Cerebellum (tissue), 4 donors: ENCODE measurements at places on chromosomes 3 and 15. TPM values are rescaled to one million over a fixed set of nuclear protein-coding genes. Genes with fewer than 3 reads are reported as not detected.

GRCh38 chr3:178518660-178519396 is 17.4 kb upstream of the KCNMB2 start:
- DNase-seq: no peak

- no peak for DNase-seq
Observed at GRCh38 chr3:79551997-79552396, 215.8 kb downstream of the ROBO1 start.

DNA sequence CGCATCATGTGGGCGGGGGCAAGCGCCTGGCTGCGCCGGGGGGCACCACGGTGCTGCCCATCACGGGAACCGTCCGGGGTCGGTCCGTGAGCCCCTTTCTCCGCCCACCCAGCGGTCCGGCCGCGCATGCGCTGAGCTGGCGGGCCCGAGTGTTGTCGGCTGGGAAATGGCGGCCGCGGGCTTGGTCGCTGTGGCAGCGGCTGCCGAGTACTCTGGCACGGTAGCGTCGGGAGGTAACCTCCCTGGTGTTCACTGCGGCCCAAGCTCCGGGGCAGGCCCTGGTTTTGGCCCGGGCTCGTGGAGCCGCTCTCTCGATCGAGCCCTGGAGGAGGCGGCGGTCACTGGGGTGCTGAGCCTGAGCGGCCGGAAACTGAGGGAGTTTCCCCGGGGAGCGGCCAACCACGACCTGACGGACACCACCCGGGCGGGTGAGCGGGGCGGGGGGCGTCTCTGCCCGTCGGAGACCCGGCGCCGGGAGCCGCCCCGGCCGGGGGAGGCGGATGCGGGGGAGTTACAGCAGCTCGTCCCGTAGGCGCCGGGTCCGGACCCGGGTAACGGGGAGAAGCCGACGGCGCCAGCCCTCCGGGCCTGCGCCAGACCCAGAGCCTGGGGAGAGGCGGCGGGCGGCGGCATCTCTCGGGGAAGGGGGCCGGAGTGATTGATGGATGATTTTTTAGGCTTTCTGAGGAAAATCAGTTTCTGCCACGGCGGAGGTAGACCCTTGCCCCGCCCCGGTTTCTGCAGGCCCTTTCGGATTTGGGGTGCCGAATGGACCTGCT is at the start of gene LRCH3:
LRCH3 (plus strand) TSS at position 142 of the 779 bp plus-strand sequence; CDS start at position 167, 25 bp downstream.
- DNase-seq: peak; percentile 87

DNA sequence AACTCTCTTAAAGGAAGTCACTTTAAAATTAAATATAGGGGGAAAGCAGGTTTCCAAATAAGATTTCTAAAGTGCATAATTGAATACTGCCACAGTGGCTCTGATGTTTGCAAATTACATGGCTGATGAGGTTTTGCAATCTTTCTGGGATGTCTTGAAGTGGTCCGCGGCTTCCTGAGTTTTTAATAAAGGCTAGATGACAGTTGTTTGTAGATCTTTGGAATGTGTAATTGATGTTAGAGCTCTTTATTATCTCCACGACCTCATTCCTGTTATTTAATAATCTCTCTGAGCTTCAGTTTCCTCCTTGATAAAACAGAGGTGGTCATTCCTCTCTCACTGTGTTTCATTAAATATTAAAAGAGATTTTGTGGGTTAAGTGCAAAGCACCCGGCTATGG is 27.0 kb upstream of the CEMIP start:
- no peak for DNase-seq

The GOLGA6L9 gene
- 9.5 TPM for total RNA-seq
